ENCODE measurements at places on chromosomes 1 and 21. TPM values are rescaled to one million over a fixed set of nuclear protein-coding genes. Genes with fewer than 3 reads are reported as not detected.
A peak's percentile ranks its signal among the peaks of the same experiment; 100 is the strongest.

Gene WNT2B
- total RNA-seq = 2.4 TPM

DNA sequence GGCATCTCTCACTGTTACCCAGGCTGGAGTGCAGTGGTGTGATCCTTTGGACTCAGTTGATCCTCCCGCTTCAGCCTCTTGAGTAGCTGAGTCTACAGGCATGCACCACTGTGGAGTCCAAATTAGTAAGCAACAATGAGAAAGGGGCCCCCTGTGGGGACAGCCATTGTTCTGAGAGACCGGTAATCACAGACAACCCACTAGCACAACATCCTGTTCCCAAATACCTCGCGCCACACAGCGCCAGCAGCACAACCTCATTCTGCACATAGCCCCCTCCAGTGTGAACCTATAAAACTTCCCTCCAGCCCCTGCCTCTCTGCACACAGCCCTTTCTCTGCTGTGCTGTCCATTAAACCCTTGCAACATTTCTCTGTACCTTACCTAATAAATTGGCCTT lies 226.4 kb downstream of the DYRK1A start:
- H3K27ac ChIP-seq = no peak overlapping the region
- no peak for DNase-seq
- H3K4me3 ChIP-seq = no peak overlapping the region
- no peaks in the 10 kb centered on the region for H3K36me3 ChIP-seq
- no peaks in the 10 kb centered on the region for H3K4me1 ChIP-seq
- H3K27me3 ChIP-seq = peaks cover 39% of the 10 kb centered on the region

DNA sequence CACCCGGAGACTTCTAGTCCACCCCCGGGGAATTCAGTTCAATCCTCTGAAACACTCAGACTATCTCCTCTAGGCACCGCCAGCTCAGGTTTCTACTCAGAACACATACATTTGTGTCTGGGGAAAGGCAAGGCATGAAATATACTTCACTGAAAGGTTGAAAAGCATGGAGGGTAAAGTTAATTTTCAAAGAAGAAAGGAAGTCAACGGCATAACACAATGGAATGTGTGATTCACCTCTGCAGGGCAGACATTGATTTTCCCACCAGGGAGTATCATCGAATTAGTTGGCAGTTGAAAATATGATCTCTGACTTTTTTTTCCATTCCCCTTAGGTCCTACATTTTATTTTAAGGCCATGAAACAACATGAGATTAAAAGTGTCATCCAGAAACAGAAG lies 669.4 kb downstream of the SMYD3 start:
- no peak for DNase-seq
- peak overlapping the region; percentile 47 for H3K27ac ChIP-seq
- H3K36me3 ChIP-seq = peaks cover 5% of the 10 kb centered on the region
- no peak overlapping the region for H3K4me3 ChIP-seq
- H3K27me3 ChIP-seq = no peaks in the 10 kb centered on the region
- peaks cover 25% of the 10 kb centered on the region for H3K4me1 ChIP-seq

GRCh38 chr21:23812485-23812884 lies 1794.8 kb downstream of the MRPL39 start:
- H3K36me3 ChIP-seq = peaks cover 8% of the 10 kb centered on the region
- no peak overlapping the region for H3K27ac ChIP-seq
- no peak overlapping the region for H3K4me3 ChIP-seq
- no peaks in the 10 kb centered on the region for H3K4me1 ChIP-seq
- DNase-seq = no peak

Gene LCK
- total RNA-seq = not detected

DNA sequence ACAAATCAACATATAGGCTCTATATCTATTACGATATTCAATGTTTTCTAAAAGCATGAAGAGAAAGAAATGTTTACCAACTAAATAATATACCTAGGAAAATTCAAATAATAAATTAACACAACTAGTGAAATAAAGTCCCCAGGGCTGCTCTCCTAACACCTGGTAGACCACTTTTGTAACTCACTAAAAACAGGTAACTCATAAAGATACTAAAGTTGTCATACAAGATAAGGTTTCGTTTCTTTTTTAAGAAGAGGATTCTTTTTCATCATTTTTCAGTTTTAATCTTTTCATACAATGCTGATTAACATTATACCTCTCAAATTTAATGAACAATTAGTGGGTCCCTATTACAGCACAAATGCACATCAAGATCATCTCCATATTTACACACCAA lies 99.0 kb downstream of the ZZZ3 start:
- no peaks in the 10 kb centered on the region for H3K27me3 ChIP-seq
- no peak for DNase-seq
- H3K27ac ChIP-seq = no peak overlapping the region
- H3K4me1 ChIP-seq = peaks cover 26% of the 10 kb centered on the region

DNA sequence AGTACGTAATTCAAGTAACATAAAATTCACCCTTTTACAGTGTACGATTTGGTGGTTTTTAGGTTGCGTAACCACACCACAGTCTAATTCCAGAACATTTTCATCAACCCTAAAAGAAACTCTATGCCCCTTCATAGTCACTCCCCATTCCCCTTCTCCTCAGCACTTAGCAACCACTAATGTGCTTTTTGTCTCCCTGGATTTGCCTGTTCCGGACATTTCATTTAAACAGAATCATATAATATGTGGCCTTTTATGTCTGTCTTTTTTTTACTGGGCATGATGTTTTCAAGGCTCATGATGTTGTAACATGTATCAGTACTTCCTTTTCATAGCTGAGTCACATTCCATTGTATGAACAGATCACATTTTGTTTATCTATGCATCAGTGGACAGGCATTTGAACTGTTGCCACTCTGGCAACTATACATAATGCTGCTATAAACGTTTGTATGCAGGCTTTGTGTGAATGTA lies 20.8 kb downstream of the OBSCN start:
- H3K27me3 ChIP-seq = peaks cover 3% of the 10 kb centered on the region
- H3K36me3 ChIP-seq = peaks cover 6% of the 10 kb centered on the region
- peak; percentile 45 for DNase-seq

- peaks cover 5% of the 10 kb centered on the region for H3K27me3 ChIP-seq
- H3K27ac ChIP-seq = peak overlapping the region; percentile 87
- no peak overlapping the region for H3K4me3 ChIP-seq
- peak; percentile 13 for DNase-seq
Measured at GRCh38 chr1:24795236-24795635, 50.0 kb downstream of the CLIC4 start.

Gene ETNK2
- 3.1 TPM for total RNA-seq

Gene RIMKLA
- total RNA-seq = not detected

DNA sequence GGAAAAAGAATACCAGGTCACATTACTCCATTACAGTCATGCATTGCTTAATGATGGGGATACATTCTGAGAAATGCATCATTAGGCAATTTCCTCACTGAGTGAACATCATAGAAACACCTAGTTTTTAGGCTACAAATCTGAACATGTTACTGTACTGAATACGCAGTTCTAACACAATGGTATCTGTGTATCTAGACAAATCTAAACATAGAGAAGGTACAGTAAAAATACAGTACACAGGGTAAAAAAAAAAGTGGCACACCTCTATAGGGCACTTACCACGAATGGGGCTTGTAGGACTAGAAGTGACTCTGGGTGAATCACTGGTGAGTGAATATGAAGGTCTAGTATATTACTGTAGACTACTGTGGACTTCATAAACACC lies 115.7 kb downstream of the AKT3 start:
- peaks cover 44% of the 10 kb centered on the region for H3K4me1 ChIP-seq
- H3K27ac ChIP-seq = no peak overlapping the region
- no peak for DNase-seq
- peaks cover 2% of the 10 kb centered on the region for H3K27me3 ChIP-seq
- H3K4me3 ChIP-seq = no peak overlapping the region

GRCh38 chr1:209490013-209490412 lies 93.5 kb upstream of the CAMK1G start:
- H3K36me3 ChIP-seq = peaks cover 6% of the 10 kb centered on the region
- no peak overlapping the region for H3K27ac ChIP-seq
- peaks cover 38% of the 10 kb centered on the region for H3K4me1 ChIP-seq
- no peak overlapping the region for H3K4me3 ChIP-seq

DNA sequence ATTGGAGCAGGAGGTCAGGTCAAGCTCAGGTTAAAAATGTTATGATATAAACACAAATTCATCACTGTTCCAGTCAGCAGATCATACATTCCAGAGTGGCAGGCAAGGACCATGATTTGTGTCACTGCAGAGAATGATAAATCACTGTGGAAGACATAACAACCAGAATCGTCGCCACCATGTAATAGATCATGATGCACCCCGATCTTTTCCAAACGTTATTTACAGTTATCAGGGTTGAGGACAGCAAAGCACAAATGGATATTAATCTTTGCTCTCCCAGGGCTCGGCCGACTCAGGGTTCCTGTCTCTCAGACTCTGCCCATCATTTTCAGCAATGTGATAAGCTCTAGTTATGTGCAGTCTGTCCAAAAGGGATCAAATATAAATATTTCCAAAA lies 122.7 kb downstream of the ZBTB18 start:
- peaks cover 16% of the 10 kb centered on the region for H3K4me1 ChIP-seq
- H3K36me3 ChIP-seq = 0 out of 2 replicates have a peak, but pooled peaks cover 5% of the 10 kb centered on the region
- no peak for DNase-seq
- no peak overlapping the region for H3K4me3 ChIP-seq

- peaks cover 5% of the 10 kb centered on the region for H3K36me3 ChIP-seq
- H3K4me1 ChIP-seq = peaks cover 31% of the 10 kb centered on the region
- no peak for DNase-seq
- peaks cover 2% of the 10 kb centered on the region for H3K27me3 ChIP-seq
- no peak overlapping the region for H3K27ac ChIP-seq
Measured at GRCh38 chr1:96978901-96979300, 257.3 kb downstream of the PTBP2 start.

GRCh38 chr1:29325675-29326074 lies 89.4 kb downstream of the PTPRU start:
- H3K4me3 ChIP-seq = no peak overlapping the region
- no peaks in the 10 kb centered on the region for H3K27me3 ChIP-seq
- DNase-seq = no peak
- no peaks in the 10 kb centered on the region for H3K36me3 ChIP-seq
- no peaks in the 10 kb centered on the region for H3K4me1 ChIP-seq
- H3K27ac ChIP-seq = no peak overlapping the region

Gene CELA2A
- total RNA-seq = not detected

- H3K4me1 ChIP-seq = no peaks in the 10 kb centered on the region
- DNase-seq = peak; percentile 52
- H3K27me3 ChIP-seq = peaks cover 3% of the 10 kb centered on the region
- H3K36me3 ChIP-seq = no peaks in the 10 kb centered on the region
- no peak overlapping the region for H3K27ac ChIP-seq
Measured at GRCh38 chr1:36609241-36610027, 126.7 kb upstream of the CSF3R start.

DNA sequence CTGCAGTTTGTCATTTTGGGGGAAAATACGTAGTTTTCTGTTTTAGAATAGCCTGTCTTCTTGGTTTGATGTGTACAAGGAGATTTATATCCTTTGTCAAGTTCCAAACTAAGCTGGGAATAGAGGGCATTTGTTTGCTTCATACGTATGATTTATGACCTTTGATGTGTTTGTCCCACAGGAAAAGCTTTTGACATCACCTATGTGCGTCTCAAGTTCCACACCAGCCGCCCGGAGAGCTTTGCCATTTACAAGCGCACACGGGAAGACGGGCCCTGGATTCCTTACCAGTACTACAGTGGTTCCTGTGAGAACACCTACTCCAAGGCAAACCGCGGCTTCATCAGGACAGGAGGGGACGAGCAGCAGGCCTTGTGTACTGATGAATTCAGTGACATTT lies 79.9 kb downstream of the LAMC1 start:
- no peak overlapping the region for H3K27ac ChIP-seq
- no peak overlapping the region for H3K4me3 ChIP-seq
- H3K4me1 ChIP-seq = no peaks in the 10 kb centered on the region
- no peak for DNase-seq
- peaks cover 4% of the 10 kb centered on the region for H3K27me3 ChIP-seq

DNA sequence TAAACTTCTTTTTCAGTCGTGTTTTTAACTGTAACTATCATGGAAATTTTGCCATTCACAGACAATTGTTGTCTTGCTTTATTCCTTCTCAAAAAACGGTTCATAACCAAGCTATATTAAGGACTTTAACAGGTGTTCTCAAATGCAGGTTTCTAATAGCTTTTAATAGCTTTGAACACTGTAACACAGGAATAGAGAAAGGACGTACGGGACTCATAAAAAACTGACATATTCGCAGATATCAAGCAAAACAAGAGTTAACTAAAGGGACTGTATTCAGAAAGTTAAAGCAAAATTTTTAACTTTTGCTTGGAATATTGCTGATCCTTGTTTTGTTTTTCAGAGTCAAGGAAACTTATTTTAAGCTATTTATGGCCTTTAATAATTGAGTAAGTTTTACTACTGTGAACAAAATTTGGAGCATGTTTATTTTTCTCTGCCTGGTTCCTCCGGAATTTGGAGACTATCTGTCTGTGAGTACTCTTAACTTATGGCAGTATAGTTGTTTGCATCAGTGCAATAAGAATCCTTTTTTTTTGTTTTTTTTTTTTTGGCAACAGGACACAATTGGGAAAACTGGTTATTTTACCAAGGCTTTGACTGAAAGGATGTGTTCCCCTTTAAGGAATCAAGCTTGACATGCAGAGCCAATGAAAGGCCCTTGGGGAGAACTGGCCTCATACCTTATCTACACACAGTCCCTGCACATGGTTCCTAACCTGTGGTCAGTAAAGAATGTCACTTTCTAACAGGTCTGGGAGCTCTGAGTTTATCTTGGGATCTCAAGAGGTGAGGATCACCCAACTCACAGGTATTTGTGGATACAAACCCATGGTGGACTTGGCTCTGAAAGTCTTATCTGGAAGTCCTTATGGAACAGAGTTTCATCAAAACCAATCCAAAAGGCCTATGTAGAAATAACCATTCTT lies 5.8 kb upstream of the CD46 start:
- H3K36me3 ChIP-seq = no peaks in the 10 kb centered on the region
- no peak for DNase-seq
- no peaks in the 10 kb centered on the region for H3K27me3 ChIP-seq
- peaks cover 32% of the 10 kb centered on the region for H3K4me1 ChIP-seq

GRCh38 chr1:109268431-109269211 lies 14.3 kb downstream of the PSRC1 start:
- no peak overlapping the region for H3K27ac ChIP-seq
- DNase-seq = no peak
- peaks cover 14% of the 10 kb centered on the region for H3K4me1 ChIP-seq
- peaks cover 2% of the 10 kb centered on the region for H3K27me3 ChIP-seq

- no peak overlapping the region for H3K4me3 ChIP-seq
- peaks cover 30% of the 10 kb centered on the region for H3K4me1 ChIP-seq
- DNase-seq = no peak
- H3K27me3 ChIP-seq = peaks cover 2% of the 10 kb centered on the region
Measured at GRCh38 chr1:235022981-235023710, 105.5 kb downstream of the TOMM20 start.

DNA sequence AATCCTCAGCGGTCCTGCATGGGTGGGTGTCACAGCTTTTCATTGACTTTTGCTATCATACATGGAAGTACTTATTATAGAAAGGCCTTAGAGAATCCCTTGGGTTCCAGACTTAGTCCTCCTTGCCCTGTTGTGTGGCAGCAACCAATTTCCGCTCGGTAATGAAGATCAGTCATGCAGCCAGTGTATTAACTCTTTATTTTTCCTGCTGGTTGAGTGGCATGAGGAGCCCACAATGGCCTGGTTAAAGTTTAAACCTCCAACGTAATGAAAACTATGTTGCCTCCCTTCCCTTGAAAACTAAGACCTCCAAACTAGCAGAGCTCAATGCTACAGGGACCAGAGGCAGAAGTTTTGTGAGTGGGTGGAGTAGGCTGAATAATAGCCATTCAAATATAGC lies 20.0 kb downstream of the CITED4 start:
- no peak overlapping the region for H3K4me3 ChIP-seq
- no peak overlapping the region for H3K27ac ChIP-seq

GRCh38 chr1:159121526-159121925 lies 45.0 kb upstream of the AIM2 start:
- H3K27me3 ChIP-seq = peaks cover 28% of the 10 kb centered on the region
- H3K36me3 ChIP-seq = no peaks in the 10 kb centered on the region
- no peak for DNase-seq
- peaks cover 11% of the 10 kb centered on the region for H3K4me1 ChIP-seq
